Glutamatergic neuron (in vitro differentiated cells): ENCODE measurements at places on chromosomes 2 and 18. TPM values are rescaled to one million over a fixed set of nuclear protein-coding genes. Genes with fewer than 3 reads are reported as not detected.

DNA sequence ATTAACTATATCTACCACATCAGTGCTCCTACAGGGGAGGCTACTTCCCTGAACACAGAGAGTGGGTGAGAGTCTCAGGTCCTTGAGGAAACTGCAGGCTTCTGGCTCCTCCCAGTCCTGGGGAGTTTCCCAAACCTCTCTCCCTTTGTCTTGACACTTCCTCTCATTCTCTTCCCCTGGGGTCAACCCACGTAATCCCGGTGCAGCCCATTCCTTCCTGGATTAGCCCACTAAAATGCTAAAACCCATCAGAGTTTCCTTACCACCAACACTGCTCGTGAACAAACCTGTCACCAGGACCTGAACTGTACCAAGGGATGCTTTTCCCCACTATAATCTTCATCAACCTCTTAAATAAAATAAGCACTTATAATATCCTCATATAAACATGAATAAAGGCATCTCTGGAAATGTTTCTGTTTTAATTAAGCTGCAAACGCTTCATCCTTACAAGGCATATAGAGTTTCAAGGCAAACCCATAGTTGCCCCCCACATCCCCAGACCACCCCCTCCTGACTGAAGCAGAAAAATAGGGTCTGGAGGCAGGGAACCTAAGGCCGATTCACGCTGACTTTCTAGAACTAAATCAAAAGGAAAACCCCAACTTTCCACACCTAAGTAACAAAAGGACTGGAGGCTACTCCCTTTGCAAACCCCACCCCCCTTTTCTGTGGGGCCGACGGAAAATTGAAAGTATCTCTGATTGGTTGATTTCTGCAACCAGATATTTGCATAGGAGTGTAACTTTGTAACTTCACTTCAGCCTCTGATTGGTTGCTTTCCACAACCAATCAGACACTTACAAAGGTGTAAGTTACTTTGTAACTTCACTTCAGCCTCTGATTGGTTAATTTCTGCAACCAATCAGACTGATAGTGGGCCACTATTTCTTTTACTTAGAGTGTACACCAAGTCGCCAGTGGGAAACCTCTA, 19.0 kb downstream of the TMSB10 start:
- no peak for DNase-seq

- DNase-seq, result peak; percentile 51
These were observed 109.6 kb upstream of the CYRIA start for GRCh38 chr2:16774980-16775898.

DNA sequence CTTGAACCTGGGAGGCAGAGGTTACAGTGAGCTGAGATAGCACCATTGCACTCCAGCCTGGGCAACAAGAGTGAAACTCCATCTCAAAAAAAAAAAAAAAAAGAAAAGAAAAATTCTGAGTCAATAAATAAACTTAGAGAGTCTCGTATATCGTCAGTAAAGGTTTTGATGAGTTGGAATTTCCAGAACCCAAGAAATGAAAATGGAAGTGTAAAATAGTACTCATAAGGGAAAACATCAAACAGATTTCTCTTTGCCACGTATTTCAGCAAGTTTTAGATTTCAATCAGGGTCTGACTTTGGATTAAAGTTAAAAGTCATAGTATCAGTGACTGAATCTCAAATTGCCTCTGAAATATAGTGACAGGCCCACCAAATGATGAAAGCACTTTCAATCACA, 71.4 kb upstream of the SPOPL start:
- no peak for DNase-seq

- no peak for DNase-seq
These were observed 87.3 kb upstream of the SPHKAP start for GRCh38 chr2:228268756-228269155.

EVA1A gene
- not detected for total RNA-seq

DNA sequence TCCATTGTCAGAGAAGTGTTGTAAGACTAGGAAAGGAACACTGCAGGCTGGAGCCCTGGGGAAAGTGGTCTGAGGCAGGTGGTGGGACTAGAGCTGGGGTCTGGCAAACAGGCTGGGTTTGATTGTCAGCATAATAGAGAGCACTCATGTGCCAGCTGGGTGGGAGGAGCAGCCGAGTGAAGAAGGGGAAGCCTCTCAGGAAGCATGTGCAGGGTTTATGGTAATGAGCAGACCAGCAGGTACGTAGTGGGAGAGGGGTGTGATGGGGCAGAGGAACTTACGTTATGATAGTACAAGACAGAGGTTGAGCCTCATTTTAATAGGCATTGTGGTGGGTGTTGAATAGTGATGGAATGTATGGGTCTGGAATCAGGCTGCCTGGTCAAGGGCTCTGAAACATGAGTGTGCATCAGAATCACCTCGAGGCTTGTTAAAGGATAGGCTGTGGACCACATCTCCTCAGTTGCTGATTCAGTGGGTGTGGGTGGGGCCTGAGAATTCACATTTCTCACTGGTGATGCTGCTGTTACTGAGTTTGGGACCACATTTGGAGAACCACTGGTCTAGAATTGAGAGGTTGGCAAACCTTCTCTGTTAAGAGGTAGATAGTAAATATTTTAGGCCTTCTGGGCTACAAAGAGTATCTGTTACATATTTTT, 1.7 kb upstream of the MGAT5 start:
- no peak for DNase-seq
